ENCODE measurements at places on chromosomes 16 and 17.

- no peak for DNase-seq
These were observed 7.6 kb downstream of the ADCY7 start for GRCh38 chr16:50273888-50274325.

GRCh38 chr16:88922114-88922825 is 54.7 kb downstream of the CBFA2T3 start:
- peak; percentile 64 for DNase-seq

GRCh38 chr17:48134912-48135480 is 27.4 kb downstream of the SNX11 start:
- no peak for DNase-seq

DNA sequence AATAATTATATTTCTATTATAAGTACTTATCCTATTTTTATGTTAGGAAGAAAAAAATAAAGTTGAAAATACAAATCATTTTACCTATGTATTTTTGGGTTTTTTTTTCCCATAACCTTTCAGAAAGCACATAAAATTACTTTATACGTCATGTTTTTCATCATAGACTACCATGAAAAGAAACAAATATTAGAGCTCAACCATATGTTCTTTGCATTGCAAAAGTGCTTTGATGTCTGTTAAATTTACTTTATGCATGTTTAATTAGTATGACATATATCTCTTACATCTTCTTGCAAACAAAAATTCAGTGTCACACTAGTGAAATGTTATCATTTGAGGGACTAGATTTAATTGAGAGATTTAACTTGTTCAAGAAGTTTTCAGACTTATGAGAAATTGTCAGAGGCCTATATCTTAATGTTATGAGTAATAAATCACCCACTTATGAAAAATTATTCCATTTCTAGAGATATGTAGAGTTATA is 24.0 kb downstream of the BRIP1 start:
- DNase-seq, result no peak

- no peak for DNase-seq
These were observed 13.6 kb downstream of the CARHSP1 start for GRCh38 chr16:8855051-8855786.

- no peak for DNase-seq
These were observed 49.8 kb upstream of the CHMP6 start for GRCh38 chr17:80941743-80942422.

GRCh38 chr16:57426356-57426755 is 20.8 kb downstream of the CIAPIN1 start:
- DNase-seq, result no peak

- DNase-seq, result no peak
These were observed 238.6 kb upstream of the GSE1 start for GRCh38 chr16:85374571-85374872.

GRCh38 chr16:47056688-47057629 is 83.5 kb upstream of the DNAJA2 start:
- DNase-seq, result no peak

- DNase-seq, result no peak
These were observed 486.4 kb upstream of the KIF2B start for GRCh38 chr17:53336281-53336680.

DNA sequence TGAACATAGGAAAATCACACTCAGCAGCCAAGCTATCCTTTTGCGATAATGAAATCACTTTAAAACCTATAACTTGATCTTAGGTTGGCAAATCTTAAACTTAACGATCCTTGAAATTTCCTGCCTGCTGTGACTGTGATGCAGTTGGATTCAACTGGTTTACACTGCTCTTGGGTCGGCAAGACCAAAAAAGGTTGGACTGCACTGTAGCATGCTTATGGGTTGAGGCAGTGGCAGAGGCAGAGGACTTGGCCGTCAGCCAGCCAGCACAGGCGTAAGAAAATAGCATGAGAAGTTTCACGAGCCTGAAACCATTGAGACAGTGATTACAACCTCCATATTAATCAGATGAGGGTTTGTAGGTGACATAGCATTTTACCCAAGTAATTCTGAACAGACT is 21.4 kb downstream of the WSB1 start:
- DNase-seq, result peak; percentile 75

- no peak for DNase-seq
These were observed 69.0 kb upstream of the ENDOV start for GRCh38 chr17:80345841-80346497.

DNA sequence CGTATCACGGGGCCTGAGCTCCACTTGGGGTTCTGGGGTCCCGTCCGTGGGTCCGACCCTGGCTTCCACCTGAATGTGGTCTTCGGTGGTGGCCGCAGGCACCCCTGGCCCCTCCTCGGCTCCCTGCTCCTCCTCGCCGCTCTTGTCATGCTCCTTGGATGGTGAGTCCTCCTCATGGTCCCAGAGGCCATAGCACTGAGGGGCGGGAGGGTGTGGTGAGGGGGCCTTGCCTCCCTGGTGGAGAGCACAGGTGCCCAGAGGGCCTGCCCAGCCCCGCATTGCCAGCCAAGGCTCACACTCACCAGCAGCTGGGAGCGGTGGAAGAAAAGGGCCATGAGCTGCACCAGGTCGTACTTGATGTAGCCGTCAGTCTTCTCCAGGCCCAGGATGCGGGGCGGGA is 14.9 kb downstream of the CTU2 start:
- no peak for DNase-seq

DNA sequence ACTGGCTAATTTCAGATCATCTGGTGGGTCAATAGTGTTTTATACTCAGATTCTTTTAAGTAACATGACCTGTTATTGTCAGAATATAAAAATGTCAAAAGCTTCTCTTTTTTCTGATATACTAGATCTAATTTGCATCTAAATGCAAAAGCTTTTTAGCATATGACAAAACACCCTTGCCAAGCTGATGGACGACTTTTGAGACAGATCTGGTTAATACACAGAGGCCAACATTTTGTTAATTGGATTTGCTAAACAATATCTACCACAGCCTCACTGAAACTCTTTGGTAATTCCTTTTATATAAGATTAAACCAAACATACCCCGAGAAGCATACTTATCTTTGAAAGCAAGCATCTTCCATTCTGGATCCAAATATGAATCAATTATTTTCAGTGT is 10.3 kb upstream of the NOL11 start:
- no peak for DNase-seq

GRCh38 chr16:12214509-12214908 is 238.0 kb downstream of the SNX29 start:
- no peak for DNase-seq

DNA sequence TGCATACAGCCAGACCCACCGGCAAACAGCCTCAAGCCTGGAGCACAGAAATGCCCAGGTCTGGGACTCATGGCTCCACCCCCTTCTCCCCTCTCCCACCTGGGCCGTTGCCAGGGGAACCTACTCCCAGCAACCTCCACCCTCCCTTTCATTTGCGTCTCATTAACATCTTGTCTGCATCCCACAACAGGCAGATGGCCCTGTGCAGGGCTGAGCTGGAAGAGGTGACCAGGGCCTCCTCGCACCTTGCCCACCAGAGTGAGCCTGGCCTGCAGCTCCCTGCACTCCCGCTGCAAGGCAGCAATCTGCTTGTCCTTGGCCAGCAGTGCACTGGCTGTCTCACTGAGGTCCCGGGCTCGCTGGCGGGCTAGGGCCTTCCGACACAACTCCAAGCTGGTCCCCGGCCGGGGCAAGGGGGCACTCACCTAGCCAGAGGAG is 3.3 kb downstream of the TSPOAP1 start:
- no peak for DNase-seq

GRCh38 chr17:59627274-59627673 is 7.6 kb downstream of the CLTC start:
- no peak for DNase-seq

DNA sequence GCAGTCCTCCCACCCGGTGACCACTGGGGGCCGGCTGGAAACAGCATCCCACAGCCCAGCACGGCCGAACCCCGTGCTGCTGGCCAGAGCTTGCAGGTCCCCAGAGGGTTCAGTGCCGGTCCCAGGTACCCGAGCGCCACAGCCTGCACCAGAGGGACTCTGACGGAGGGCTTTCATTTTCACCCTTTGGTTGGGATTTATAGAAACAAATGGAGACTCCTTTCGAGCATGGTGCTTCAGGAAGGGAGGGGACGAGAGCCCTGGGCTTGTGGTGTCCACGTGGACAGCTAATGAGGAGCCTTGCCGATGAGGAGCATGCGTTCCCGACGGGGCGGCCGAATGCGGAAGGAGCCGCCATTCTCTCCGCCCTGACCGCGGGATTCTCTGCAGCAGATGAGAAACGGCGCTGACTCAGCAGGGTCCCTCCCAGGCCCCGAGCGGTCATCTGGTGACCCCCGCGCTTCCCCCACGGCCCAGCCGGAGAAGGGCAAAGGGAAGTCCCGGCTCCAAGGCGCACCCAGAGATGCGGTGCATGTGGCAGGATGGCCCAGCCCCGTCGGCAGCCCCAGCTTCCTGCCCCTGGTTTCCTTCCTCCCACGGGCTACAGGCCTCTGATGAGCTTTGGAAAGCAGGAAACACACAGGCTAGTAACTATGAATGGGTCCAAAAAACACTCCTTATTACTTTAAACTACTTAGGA is 9.8 kb downstream of the SLC38A10 start:
- DNase-seq, result peak; percentile 59

DNA sequence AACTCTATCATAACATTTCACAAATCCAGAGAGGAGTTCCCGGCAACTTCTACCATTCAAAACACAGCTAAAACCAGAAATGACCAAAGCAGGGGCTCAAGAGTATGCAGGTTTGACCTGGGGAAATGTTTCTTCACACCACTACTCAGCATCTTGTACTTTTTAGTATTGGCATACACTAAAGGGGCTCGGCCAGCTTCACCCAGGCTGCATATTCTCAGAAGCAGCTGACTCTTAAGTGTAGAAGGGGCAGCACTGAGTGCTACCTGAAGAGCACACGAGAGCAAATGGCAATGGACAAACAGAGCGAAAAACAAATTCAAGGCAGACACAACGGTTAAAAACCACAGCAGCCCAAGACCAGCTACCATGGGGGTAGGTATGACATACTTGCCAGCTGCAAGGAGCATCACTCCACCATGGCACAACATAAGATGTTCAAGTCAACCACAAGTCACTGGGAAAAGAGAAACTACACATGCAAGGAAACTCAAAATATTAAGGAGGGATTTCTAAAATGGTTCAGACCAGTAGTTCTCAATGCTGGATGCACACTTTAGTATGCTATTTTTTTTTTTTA is 34.4 kb downstream of the N4BP1 start:
- no peak for DNase-seq

DNA sequence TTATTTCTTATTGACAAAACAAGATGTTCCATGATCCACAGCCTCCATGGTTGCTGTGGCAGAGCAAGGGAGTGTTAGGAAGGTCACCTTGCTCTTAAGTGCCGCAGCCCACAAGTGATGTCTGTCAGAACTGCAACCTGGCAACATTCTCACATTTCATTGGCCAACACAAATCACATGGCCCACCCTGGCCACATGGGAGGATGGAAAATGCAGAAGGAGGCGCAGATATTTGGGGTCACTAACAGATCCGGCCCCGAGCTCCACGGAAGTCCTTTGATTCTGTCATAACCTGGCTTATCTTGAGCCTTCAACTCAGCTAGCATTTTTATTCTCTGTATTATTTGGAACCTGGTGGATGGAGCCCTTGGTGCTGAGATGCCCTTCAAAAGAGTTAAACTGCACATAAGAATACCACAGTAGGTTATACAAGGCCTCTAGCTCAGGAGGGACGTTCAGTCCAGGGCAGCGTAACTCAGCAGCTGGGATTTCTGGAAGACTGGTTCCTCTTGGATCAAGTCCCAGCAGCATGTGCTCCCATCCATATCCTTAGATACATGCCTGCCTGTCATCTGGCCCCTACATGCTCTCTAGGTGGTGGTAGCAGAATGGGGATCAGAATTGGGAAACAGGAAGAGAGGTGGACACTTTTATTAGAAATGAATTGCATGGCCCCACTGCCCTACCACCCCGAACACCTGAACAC is 508.1 kb downstream of the HAPSTR1 start:
- no peak for DNase-seq

DNA sequence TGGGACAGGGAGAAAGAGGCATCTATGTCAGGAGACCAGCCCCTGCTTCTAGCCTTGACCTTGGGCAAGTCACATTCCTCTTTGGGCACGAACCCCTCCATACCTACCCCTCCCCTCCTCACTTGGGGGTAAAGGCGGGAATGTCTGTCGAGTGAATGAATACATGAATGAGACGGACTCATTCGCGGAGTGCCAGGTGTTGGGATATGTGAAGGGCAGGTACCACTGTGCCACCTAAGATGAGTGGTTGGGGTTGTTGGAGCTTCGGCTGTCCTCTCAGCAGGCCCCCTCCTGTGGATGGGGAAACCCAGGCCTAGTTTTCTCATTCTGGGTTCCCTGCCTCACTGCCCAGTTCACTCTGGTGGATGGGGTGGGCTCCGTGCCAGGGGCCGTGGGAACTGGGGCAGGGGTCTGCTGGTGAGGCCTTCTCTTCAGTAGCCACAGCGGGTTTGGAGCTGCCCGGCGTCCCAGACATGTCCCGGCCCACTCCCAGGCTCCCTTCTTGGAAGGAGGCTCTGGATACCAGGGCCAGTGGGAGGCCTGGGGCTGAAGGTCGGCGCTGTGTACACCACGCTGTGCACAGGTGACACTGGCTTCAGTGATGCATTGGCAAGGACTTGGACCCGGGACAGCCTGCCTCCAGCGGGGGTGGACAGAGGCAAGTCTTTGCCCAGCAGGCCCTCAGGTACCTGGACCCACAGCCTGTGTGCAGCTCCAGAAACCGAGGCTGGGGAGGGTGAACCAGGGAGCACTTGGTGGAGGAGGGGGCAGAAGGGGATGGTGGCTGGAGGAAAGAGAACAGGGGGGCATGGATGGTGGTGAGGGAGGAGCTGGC is 5.6 kb downstream of the GLIS2 start:
- no peak for DNase-seq

GRCh38 chr17:67974598-67975066 is 21.6 kb downstream of the C17orf58 start:
- DNase-seq, result no peak

GRCh38 chr16:27972500-27972899 is 91.0 kb downstream of the GSG1L start:
- DNase-seq, result no peak

- DNase-seq, result no peak
These were observed 415 bp downstream of the XYLT1 start for GRCh38 chr16:17470182-17470907.

DNA sequence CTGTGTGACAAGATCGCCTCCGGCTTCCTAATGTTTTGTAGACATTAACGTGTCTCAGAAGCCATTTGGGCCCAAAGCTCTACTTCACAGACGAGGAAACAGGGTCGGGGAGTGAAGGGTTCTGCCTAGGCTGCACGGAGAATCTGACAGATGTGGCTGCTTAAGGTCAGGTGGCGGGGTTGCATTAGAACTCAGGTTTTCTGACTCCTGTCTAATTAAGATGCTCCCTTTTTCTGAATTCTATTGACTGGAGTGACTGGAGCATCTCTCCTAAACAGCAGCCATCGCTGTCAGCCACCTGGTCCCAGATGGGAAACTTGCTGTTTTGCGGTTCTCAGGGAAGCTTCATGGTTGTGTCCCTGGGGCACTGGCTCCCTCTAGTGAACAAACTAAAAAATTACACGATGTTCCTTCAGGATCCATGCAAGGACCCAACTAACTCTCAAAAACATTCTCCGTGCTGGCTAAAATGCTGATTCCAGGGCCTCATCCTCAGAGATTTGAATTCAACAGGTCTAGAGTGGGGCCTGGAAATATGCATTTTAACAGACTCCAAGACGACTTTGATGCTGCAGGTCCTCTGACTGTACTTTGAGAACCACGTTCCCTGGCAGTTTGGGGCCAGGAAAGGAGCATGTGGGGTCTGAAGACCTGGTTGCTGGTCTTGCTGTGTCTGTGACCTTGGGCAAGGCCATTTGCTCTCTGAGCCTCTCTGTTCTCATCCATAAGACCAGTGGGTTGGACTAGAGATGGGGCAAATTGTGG is 117.4 kb downstream of the IRF8 start:
- no peak for DNase-seq

All from tibial nerve (tissue), 4 donors.